ENCODE measurements at places on chromosomes 2 and 18. TPM values are rescaled to one million over a fixed set of nuclear protein-coding genes. Genes with fewer than 3 reads are reported as not detected.

Gene MAPRE3
- total RNA-seq, result 0.17 TPM

DNA sequence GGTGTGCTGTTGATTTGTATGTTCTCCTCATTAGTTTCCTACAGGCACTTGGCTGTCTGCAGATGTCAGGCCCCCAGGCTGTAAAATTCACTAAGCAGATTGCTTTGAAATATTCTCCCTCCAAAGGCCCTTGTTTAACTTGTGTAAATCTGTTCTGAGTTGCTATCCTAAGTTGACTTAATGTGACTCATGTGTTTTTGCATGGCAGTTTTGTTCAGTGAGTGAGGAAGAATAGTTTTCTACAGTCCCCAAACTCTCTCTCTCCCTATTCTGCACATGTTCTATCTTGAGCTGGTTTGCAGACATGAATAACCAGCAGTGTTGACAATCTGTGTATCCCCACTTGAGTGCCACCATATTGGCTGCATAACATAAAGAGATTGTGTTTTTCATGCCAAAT is 1005.4 kb upstream of the DDX18 start:
- DNase-seq, result no peak

Gene GKN2
- total RNA-seq, result not detected

Gene TMEM163
- 0.09 TPM for total RNA-seq

- DNase-seq, result peak; percentile 78
Measured at GRCh38 chr2:192267484-192267883, 72.8 kb upstream of the TMEFF2 start.

Gene CMPK2
- 1.9 TPM for total RNA-seq

DNA sequence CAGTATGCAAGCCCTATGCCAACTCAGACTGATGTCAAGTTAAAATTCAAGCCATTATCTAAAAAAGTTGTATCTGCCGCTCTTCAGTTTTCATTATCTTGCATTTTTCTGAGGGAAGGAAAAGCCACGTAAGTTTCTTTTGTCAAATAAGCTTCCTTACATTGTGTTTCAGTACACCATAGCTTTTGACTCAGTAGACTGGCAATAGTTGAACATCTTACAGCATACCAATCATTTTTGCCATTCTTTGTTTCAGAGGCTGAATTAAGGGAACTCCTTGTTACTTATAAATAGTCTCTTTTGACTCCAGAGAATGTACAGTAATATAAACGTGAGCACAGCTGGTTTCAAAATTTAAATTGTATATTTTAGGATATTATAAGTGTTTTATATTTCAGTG is 120.6 kb downstream of the EHBP1 start:
- peak; percentile 78 for DNase-seq

Gene GPR75
- total RNA-seq, result 1.6 TPM

Gene ORC2
- total RNA-seq, result 19.7 TPM

DNA sequence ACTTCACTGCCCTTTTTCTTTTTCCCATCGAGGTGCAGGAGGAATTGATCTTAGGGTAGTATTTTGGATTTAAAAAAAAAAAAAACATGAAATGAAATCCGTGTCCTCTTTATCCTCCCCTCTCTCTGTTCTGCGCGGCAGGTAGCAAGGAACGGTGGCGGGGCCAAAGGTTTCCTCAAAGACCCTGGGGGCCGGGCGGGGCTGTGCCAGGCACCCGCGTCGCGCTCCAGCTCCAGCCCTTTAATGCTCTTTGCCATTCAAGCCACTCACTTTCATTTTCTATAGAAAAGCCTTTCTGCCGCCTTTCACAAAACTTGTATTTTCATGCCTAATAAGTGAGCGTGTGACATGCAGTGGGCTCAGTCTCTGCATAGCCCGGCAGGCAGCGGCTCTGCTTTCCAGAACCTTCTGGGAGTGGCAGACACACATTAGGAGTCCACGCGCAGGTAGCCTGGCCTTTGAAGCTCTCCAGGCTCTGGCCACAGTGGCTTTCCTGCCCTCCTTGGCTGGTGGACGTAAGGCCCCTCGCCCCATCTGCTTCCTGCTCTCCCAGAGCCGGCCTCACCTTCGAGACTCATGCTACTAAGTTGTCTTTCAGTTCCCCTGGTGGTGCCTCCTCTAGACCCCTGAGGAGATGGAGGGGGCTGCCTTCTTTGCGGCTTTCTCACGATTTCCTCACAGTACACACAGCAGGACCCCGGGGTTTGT is 41.7 kb downstream of the AGAP1 start:
- no peak for DNase-seq
